Hindlimb muscle (tissue), 1 donor: ENCODE measurements at places on chromosomes 1 and 21.

GRCh38 chr1:161282991-161283390, 24.4 kb downstream of the PCP4L1 start:
- no peak for DNase-seq

DNA sequence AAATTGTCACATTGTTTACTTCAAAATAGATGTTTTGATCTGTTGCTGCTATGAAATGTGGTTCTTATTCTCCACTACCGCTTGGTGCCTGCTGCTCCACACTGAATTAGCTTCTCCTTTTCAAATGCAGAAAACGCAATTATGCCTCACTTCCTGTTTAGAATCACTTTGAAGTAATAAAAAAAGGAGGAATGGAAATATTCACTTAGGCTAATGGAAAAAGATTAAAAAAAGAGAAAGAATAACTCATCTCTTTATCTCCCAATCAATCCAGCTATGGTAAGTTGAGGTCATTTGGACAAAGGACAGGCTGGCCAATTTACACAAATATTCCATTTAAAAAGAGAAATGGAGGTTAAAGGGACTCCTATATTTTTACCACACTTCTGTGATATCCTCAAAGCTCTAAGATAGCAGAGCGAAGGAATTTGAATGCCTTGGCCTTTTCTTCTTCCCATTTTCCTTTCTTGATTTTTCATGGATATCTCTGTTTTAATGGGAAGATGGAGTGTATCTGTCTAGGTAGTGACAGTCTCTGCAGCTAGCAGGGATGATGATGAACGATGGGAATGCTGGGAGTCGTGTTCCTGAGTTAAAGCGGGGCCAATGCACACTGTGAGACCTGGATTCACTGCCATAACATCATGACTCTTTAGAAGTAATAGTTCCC, 35.7 kb downstream of the RGS5 start:
- DNase-seq: no peak

DNA sequence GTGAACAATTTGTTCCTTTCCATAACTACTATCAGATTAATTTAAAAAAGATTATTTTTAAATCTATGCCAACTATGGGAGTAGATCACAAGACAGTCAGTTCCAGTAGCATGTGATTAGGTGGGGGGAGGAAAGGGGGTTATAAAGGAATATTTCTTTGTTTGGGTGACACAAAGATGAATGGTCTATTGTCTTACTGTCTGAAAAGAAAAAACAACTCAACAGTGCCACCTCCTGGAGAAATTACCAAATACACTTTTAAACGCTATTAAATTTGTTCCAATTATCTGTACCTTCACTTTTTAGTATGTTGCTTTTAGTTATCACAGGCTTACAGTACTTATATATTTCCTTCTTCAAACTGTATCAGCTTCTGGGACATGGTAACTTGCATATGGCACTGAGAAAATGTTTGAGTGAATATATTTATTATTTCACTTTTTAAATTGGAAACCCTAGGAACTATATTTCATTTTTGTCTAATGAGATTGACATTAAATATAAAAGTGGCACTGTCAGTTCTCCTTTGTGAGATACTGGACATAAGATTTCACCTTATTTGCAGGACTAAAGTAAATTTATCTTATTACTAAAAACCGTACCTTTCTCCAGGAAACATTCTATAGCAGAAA, 1.7 kb upstream of the SORT1 start:
- peak; percentile 68 for DNase-seq

- no peak for DNase-seq
Observed at GRCh38 chr1:36849956-36850355, 184.4 kb downstream of the GRIK3 start.

GRCh38 chr1:216523043-216523442, 99.8 kb upstream of the USH2A start:
- DNase-seq: no peak

DNA sequence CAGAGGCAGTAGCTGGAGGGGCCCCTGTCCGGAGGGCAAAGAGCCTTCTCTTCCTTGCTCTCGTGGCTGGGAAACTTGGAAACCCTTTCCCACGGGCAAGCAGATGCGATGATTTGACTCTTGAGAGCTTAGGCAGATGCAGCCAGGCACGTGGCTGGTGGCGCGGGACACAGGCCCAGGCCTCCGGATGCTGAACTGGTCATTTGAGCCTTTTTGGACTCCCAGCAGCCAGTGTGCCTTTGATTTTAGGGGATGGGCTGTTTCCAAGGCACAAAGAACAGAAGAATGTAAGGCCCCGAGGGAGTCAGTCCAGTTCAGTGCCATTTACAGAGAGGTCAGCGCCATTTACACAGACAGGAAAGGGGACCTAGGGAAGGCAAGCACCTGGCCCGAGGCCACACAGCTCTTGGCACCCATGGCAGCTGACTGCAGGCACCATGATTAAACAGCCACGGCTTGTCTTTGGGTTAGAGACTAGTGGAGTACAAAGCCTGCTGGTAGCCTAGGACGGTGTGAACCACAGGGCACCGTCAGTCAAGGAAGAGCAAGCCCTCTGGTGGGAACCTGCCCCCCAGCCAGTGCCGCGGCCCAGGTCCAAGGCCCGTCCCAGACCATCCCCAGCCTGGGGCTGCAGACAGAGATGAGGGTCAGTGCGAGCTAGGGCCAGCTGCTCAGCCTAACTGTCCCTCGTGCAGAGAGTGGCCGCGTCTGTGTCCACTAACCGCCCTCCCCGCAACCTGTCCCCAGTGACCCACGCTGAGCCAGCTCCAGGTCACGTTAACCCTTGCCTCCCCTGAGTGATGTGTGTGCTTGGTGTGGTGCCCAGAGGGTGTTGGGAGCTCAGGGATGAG, 20.4 kb upstream of the CCDC27 start:
- no peak for DNase-seq

- no peak for DNase-seq
Observed at GRCh38 chr1:243916160-243916559, 66.1 kb upstream of the AKT3 start.

GRCh38 chr1:43441166-43441893, 12.4 kb downstream of the HYI start:
- DNase-seq: no peak

GRCh38 chr1:236151739-236152424, 9.5 kb downstream of the GPR137B start:
- no peak for DNase-seq

DNA sequence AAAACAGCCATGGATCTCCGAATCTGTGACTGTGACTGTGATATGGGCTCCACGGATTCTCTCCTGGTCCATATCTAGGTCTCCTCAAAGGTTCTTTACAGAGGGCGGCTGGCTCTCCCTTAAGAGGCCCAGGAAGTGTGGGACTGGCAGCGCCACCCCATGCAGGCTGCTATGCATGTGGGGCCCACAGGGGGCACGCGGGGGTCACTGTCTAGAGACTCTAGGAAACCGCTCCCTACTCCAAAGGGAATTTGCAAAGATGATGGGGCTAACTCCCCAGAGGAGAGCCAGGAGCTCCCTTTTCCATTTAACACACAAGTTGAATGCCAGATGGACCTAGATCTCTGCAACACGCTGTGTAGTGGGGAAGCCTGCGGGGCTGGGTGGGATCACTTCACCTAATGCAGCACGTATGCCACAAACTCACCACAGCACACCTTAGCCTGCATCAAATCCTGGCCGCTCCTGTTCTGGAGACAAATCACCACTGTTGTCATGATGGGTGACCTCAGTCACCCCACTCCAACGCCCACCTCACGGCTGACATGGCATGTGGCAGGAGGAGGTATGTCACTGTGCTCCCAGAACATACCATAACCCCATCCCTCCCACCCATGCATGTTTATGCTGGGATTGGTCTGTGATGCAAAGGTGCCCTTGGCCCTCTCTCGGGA, 61.7 kb downstream of the SLC45A1 start:
- no peak for DNase-seq

DNA sequence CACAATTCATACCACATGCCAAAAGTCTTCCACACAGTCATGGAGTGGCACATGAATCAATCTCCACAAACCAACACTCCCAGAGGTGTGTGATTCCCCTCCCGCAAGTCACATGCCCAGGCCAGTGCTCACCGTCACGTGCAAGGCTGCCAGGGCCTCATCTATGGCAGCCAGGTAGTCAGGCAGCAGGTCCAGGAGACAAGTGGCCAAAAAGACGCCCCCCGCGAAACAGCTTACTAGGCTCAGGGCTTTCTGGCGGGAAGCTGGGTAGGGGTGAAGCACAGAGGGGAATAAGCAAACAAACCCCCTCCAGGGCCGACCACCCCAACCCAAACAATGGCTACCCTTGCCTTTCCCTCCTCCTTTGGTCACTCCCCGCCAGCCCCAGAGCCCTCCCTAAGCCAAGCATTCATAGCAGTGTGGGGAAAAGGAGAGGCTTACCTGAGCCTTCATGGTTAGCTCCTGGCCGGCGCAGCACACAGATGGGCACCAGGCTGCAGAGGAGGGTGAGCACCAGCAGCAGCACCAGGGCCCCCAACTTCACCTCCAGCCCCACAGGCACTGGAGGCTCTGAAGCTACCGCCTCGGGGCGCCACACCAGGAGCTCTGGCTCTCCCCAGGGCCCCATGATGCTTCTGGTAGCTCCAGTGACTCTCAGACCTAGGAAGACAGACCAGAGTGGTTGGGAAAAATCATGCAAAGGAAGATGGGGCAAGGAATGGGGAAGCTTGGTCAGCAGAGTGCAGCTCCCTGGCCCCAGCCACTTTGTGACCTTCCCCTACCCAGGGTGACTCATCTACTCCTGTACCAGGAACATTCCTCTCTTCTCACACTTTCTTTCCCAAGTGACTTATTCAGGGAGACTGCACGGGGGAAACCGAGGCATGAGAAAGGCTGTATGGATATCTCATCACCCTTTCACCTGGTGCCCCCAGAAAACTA, 978 bp downstream of the SLC39A1 start:
- no peak for DNase-seq

GRCh38 chr1:186443638-186444037, 17.3 kb downstream of the PDC start:
- no peak for DNase-seq

- no peak for DNase-seq
Observed at GRCh38 chr1:159675046-159675445, 39.3 kb downstream of the CRP start.

GRCh38 chr1:28642056-28642846, 616 bp downstream of the TAF12 start:
- DNase-seq: no peak

DNA sequence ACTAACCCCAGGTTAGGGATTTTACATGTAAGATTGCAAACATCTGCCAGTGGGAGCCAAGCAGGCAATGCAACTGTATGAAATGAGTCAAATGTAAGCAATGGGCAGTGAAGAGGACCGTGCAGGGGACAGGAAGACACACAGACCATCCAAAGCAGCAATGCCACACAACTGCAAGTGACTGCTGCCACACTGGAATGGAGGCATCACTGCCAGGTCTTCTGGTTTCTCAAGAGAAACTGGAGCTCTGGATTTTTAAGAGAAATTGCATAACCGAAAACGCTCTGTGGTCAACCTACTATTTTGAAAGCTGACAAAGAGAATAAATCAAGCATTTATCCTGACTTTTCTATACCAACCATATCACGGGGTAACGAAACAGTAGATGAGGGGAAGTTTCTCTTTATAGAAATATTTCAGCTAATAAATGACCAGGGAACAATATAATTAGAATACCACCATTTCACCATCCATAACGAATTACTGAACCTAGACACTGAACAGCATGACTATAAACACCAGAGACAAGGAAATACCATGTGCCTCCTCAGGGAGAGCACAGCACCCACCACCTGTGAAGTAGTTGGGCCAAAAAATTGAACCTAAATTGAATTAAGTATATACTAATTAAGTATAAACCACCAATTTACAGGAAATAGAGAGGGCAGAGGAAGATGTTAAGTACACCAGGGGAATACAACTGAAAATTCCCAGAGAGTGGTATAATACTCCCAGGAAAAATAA, 4.4 kb downstream of the AK2 start:
- DNase-seq: no peak
